ENCODE measurements at places on chromosomes 5 and 9. TPM values are rescaled to one million over a fixed set of nuclear protein-coding genes. Genes with fewer than 3 reads are reported as not detected.

The DMGDH gene
- 3.1 TPM for total RNA-seq

The FAM221B gene
- total RNA-seq, result not detected

The PCDHA3 gene
- 0.09 TPM for total RNA-seq

The SPOCK1 gene
- 1.7 TPM for total RNA-seq

The RAD1 gene
- total RNA-seq, result 19.1 TPM

The PALM2AKAP2 gene
- 0.34 TPM for total RNA-seq

The ANGPTL2 gene
- 8.9 TPM for total RNA-seq

The CDKN2B gene
- total RNA-seq, result 150 TPM

The DOCK2 gene
- 6.8 TPM for total RNA-seq

The TUSC1 gene
- 11.5 TPM for total RNA-seq

The PDLIM4 gene
- 79.2 TPM for total RNA-seq

The FAF2 gene
- 18.5 TPM for total RNA-seq

The TYRP1 gene
- not detected for total RNA-seq

The RICTOR gene
- 15.7 TPM for total RNA-seq

The ADCY2 gene
- total RNA-seq, result 2.7 TPM

The GRM6 gene
- not detected for total RNA-seq

The PHF24 gene
- total RNA-seq, result not detected

The LURAP1L gene
- total RNA-seq, result 0.75 TPM

The RANBP17 gene
- total RNA-seq, result 0.88 TPM

The NR6A1 gene
- total RNA-seq, result 1.9 TPM

The GDA gene
- total RNA-seq, result 2.4 TPM

The SNCAIP gene
- 1.4 TPM for total RNA-seq

The IL33 gene
- 34.0 TPM for total RNA-seq

The ADAMTSL1 gene
- 0.80 TPM for total RNA-seq

The TBC1D9B gene
- 50.7 TPM for total RNA-seq

The ABCA2 gene
- total RNA-seq, result 10.6 TPM

The CCL27 gene
- total RNA-seq, result not detected

The LCN12 gene
- not detected for total RNA-seq

The SMU1 gene
- total RNA-seq, result 12.6 TPM

The TRIM36 gene
- 0.40 TPM for total RNA-seq

The PDGFRB gene
- 13.6 TPM for total RNA-seq

Measured in esophagus squamous epithelium (tissue), 5 donors.